ENCODE measurements at places on chromosomes 7 and 10. TPM values are rescaled to one million over a fixed set of nuclear protein-coding genes. Genes with fewer than 3 reads are reported as not detected.
A peak's percentile ranks its signal among the peaks of the same experiment; 100 is the strongest.

Gene CYP2C19
- 0.08 TPM for polyA plus RNA-seq

- DNase-seq = no peak
Measured at GRCh38 chr7:51349820-51350545, 33.4 kb upstream of the COBL start.

Gene ACSL5
- 3.7 TPM for polyA plus RNA-seq

Gene LRGUK
- 3.5 TPM for polyA plus RNA-seq

Gene PRKCQ
- polyA plus RNA-seq = 10.9 TPM

DNA sequence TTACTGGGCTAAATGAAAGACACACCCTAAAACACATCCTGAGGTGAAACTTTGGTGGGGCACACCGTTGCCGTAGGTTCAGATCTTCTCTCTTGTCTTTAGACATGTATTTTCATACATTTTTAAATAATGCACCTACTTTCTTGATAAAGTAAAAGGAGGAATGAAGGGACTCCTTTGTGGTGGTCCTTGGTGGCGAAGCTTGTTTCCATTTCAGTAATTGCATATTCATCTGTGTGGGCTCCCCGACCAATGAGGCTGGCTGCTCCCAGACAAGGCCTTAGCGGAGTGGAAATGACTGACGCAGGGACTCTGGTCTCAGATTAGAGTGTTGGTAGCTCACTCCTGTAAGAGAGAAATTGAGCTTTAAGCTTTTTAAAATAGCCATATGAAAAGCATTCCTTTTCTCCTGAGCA is 815 bp downstream of the CCSER2 start:
- DNase-seq = no peak

Gene ANXA8L1
- polyA plus RNA-seq = not detected

- no peak for DNase-seq
Measured at GRCh38 chr10:80477-81105, 31.5 kb upstream of the TUBB8 start.

GRCh38 chr7:153507885-153508284 is 544.3 kb upstream of the DPP6 start:
- DNase-seq = no peak

- no peak for DNase-seq
Measured at GRCh38 chr7:88117325-88117724, 102.5 kb downstream of the SRI start.

DNA sequence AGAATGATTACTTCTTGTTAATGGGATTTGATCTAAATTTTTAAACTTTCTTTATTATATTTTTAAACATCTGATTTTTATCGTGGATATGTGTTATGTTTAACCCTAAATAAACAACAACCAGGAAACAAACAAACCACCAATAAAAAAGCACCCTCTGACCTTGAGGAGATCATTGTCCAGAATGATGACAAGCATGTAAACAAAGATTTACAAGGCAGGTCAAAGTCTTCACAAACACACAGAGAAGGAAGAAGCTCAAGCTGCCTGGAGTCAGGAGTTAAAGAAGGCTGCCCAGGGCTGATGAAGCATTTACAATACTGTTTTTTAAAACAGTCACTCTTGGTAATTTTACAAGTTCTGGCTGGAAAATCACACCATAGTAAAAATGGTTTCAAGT is 31.0 kb upstream of the EGFR start:
- DNase-seq = no peak

- DNase-seq = no peak
Measured at GRCh38 chr10:110501142-110501937, 3.6 kb downstream of the DUSP5 start.

Gene PCDH15
- 42.3 TPM for polyA plus RNA-seq

Gene IKZF1
- polyA plus RNA-seq = 2.9 TPM

Gene OR9A2
- not detected for polyA plus RNA-seq

- DNase-seq = no peak
Measured at GRCh38 chr7:143372070-143372469, 9.1 kb upstream of the ZYX start.

Gene WNT2
- polyA plus RNA-seq = 0.43 TPM

Gene TEX36
- polyA plus RNA-seq = not detected

Gene TMEM213
- polyA plus RNA-seq = 0.87 TPM

GRCh38 chr10:80561950-80562349 is 24.2 kb downstream of the SH2D4B start:
- DNase-seq = no peak

- no peak for DNase-seq
Measured at GRCh38 chr7:89029864-89030263, 234.3 kb upstream of the TEX47 start.

GRCh38 chr7:123372368-123372767 is 162.0 kb downstream of the IQUB start:
- no peak for DNase-seq

Gene H2BK1
- polyA plus RNA-seq = not detected

- DNase-seq = no peak
Measured at GRCh38 chr7:21966271-21966670, 20.6 kb upstream of the CDCA7L start.

DNA sequence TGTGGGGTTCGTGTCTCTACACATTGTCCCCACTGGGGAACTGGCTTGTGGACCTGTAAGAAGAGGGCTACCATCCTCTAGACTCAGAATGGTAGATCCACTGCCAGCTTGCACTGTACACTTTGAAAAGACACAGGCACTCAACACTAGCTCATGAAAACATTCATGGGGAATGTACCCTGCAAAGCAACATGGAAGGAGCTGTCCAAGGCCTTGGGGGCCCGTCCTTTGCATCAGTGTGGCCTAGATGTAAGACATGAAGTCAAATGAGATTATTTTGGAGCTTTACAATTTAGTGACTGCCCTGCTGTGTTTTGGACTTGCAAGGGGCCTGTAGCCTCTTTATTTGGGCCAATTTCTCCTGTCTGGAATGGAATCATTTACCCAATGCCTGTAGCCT is 399.0 kb upstream of the PCDH15 start:
- no peak for DNase-seq

- DNase-seq = no peak
Measured at GRCh38 chr7:69962186-69963065, 364.2 kb downstream of the AUTS2 start.

Gene TRIP6
- 55.6 TPM for polyA plus RNA-seq

GRCh38 chr10:124047427-124048152 is 45.8 kb downstream of the CHST15 start:
- no peak for DNase-seq

Gene INMT
- 0.99 TPM for polyA plus RNA-seq

GRCh38 chr7:1402110-1402790 is 57.0 kb downstream of the MICALL2 start:
- no peak for DNase-seq

DNA sequence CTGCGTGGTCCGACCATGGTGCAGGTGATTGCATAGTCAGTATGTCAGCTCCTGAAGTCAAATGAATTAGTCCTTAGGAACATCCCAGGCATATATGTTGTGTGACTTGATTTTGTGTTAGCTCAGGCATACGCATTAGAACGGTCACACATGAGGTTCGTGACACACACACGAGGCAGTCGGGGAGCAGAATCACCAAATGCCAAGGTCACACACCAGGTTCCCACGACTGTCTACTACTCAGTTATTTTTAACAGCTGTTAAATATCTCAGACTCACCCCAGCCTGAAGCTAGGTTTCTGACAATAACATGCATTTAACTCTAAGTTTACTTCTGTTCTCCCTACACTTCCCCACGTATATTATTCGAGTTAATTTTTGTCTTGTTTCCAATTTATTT is 54.8 kb downstream of the DYNC2I1 start:
- DNase-seq = no peak

DNA sequence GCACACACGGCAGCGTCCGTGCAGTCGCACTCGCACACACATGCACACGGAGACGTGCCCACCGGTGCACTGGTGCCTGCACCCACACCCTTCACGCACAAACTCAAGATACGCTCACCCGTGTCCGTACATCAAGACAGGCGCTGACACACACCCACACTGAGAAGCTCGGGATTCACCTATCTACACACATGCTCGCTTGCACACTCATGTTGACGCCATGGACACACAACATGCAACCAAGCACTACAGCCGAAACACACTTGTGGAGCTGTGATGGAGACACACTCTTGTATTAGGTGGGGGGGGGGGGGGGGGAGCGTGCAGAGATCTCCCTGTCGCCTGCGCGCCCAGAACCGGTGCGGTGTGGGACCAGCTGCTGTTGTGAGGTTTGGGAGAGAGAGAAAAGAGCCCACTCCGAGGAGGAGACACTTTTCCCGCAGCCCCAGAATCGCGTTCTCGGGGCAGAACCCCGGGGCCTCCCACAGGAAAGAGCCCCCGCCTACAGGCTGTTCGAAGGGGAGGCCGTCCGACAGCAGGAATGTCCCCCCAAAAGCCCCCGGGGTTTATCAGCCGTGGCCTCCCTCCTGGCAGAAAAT is 605 bp upstream of the NFKB2 start:
- DNase-seq = peak; percentile 39

Gene KCND2
- polyA plus RNA-seq = 86.4 TPM

GRCh38 chr10:79102498-79102874 is 33.7 kb downstream of the ZMIZ1 start:
- DNase-seq = no peak

Gene KCP
- polyA plus RNA-seq = 2.3 TPM

- no peak for DNase-seq
Measured at GRCh38 chr10:10849306-10849705, 168.4 kb upstream of the CELF2 start.

Gene TMEM229A
- polyA plus RNA-seq = 5.5 TPM

Gene EPDR1
- polyA plus RNA-seq = 36.6 TPM

- no peak for DNase-seq
Measured at GRCh38 chr7:22125436-22125835, 179.7 kb upstream of the CDCA7L start.

Gene CTAGE4
- polyA plus RNA-seq = 0.50 TPM

Gene NPY4R2
- 0.24 TPM for polyA plus RNA-seq

Gene PHKG1
- polyA plus RNA-seq = 14.4 TPM

DNA sequence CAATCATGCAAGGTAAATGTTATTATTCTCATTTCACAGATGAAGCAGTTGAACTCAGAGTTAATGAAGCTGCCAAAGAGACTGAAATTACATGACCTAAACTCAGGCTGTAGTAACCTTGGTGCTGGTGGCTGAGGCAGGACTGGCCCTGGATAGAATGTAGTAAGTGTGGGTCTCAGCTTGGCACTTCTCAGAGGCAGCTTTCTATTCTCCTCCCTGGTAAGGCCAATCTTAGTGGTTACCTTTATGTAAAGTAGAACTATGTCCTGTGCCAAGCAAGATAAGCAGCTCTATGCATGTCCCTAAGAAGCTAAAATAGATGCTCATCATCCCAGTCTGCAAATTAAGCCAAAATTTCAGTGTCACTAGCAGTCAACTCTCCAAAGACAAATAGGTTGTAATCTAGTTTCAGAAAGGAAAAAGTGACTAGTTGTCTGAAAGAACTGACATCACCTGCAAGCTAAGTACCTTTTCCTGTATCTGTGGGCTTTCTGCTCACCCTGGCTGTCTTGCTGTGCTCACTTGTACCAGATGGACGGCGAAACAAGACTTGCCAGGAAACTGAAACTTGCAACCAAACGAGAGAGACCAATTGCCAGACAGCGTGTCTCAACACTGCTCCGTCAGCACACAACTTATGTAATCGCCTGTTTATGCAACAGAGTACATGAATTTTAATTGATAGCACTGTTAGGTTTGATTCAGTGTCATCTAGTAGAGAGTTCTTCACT is 43.7 kb downstream of the CH25H start:
- DNase-seq = no peak

DNA sequence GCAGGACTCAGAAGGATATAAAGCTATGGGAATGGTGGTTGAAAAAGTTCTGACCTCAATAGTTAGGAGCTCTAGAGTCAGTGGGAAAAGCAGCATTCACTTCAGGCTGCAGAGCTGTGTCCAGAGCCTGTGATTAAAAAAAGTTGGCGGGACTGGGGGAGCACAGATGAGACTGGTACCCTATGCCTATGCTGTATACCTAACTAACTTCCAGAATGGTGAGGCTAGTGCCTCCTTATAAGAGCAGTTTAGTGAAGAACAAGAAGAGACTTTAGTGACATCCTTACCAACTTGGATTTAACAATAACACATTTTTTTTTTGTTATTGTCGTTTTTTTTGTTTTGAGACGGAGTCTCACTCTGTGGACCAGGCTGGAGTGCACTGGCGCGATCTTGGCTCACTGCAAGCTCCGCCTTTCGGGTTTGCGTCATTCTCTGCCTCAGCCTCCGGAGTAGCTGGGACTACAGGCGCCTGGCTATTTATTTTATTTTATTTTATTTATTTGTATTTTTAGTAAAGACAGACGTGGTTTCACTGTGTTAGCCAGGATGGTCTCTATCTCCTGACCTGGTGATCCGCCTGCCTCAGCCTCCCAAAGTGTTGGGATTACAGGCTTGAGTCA is 6.6 kb upstream of the ZNF282 start:
- no peak for DNase-seq

DNA sequence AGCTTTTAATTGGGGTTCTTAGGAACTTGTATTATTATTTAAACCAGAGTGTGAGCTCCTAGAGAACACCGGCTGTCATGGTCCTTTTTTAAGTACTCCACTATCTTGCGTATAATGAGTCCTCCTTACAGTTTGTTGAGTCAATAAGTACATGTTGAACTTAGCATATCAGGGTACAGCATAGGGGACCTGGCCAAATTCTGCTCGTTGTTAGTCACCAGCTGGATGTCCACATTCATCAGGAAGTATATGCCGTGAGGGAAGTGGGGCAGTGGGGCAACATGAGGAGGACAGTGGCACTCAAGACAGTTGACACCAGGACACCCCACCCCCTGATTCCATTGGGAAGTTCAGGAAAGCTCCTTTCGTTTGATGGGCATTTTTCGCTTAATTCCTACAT is 16.6 kb downstream of the RPP30 start:
- no peak for DNase-seq

- DNase-seq = no peak
Measured at GRCh38 chr7:69775231-69775771, 177.0 kb downstream of the AUTS2 start.
